ENCODE measurements at places on chromosomes 1 and 21. TPM values are rescaled to one million over a fixed set of nuclear protein-coding genes. Genes with fewer than 3 reads are reported as not detected.

The GIPC2 gene
- 0.05 TPM for total RNA-seq

The AGMAT gene
- total RNA-seq: 6.7 TPM

The ADORA1 gene
- total RNA-seq: 0.56 TPM

The GUCA2A gene
- not detected for total RNA-seq

The WNT3A gene
- 0.05 TPM for total RNA-seq

The OR10Z1 gene
- total RNA-seq: not detected

All from A549 treated with AZD2906 at 1 μM for 4 hours (cell line).